Prostate gland (tissue), 2 donors: ENCODE measurements at places on chromosomes 6 and 20. TPM values are rescaled to one million over a fixed set of nuclear protein-coding genes. Genes with fewer than 3 reads are reported as not detected.

Gene REM1
- 1.3 TPM for total RNA-seq

Gene RAET1G
- not detected for total RNA-seq

Gene C20orf173
- not detected for total RNA-seq

Gene SNX21
- total RNA-seq = 60.4 TPM

Gene NKX2-2
- total RNA-seq = not detected

Gene ATP6V1G2
- 0.36 TPM for total RNA-seq

Gene SAPCD1
- total RNA-seq = 1.9 TPM

Gene WFDC5
- 2.3 TPM for total RNA-seq

Gene MGME1
- 11.1 TPM for total RNA-seq

Gene HRH3
- total RNA-seq = 0.18 TPM

Gene LTB
- 0.97 TPM for total RNA-seq

Gene CRNKL1
- 27.1 TPM for total RNA-seq

Gene THBS2
- 3.3 TPM for total RNA-seq

Gene SIRPB2
- 3.2 TPM for total RNA-seq

Gene RPS6KA2
- 32.2 TPM for total RNA-seq

Gene DZANK1
- 2.0 TPM for total RNA-seq

Gene WFDC12
- total RNA-seq = not detected

Gene CRISP3
- total RNA-seq = 0.28 TPM

Gene MYLK4
- 0.97 TPM for total RNA-seq

Gene PRL
- not detected for total RNA-seq

Gene TRIM31
- total RNA-seq = not detected

Gene LHFPL5
- total RNA-seq = not detected

Gene COL10A1
- not detected for total RNA-seq

Gene NFS1
- 41.2 TPM for total RNA-seq

Gene GTSF1L
- 7.2 TPM for total RNA-seq

Gene LAMA2
- 10.1 TPM for total RNA-seq

Gene RHAG
- total RNA-seq = not detected

Gene BMP6
- total RNA-seq = 10.2 TPM

Gene GNAS-AS1
- total RNA-seq = 0.50 TPM

Gene SLC24A3
- total RNA-seq = 8.0 TPM

Gene DDX39B
- 390 TPM for total RNA-seq

Gene SIRPG
- 0.45 TPM for total RNA-seq

Gene PLEKHG1
- total RNA-seq = 4.9 TPM

Gene C20orf144
- total RNA-seq = 0.14 TPM

Gene RPP40
- total RNA-seq = 5.5 TPM

Gene MUC22
- total RNA-seq = not detected

Gene ADAT2
- total RNA-seq = 3.2 TPM

Gene C6orf141
- 2.2 TPM for total RNA-seq

Gene BFSP1
- 6.9 TPM for total RNA-seq

Gene WFDC10B
- not detected for total RNA-seq

Gene CST7
- total RNA-seq = 1.2 TPM

Gene KCNB1
- 2.8 TPM for total RNA-seq

Gene SLC22A16
- 2.7 TPM for total RNA-seq

Gene PRDM13
- not detected for total RNA-seq

Gene SLC32A1
- not detected for total RNA-seq

Gene PRRT1
- total RNA-seq = 7.2 TPM
